ENCODE measurements at places on chromosomes 3 and 15.

DNA sequence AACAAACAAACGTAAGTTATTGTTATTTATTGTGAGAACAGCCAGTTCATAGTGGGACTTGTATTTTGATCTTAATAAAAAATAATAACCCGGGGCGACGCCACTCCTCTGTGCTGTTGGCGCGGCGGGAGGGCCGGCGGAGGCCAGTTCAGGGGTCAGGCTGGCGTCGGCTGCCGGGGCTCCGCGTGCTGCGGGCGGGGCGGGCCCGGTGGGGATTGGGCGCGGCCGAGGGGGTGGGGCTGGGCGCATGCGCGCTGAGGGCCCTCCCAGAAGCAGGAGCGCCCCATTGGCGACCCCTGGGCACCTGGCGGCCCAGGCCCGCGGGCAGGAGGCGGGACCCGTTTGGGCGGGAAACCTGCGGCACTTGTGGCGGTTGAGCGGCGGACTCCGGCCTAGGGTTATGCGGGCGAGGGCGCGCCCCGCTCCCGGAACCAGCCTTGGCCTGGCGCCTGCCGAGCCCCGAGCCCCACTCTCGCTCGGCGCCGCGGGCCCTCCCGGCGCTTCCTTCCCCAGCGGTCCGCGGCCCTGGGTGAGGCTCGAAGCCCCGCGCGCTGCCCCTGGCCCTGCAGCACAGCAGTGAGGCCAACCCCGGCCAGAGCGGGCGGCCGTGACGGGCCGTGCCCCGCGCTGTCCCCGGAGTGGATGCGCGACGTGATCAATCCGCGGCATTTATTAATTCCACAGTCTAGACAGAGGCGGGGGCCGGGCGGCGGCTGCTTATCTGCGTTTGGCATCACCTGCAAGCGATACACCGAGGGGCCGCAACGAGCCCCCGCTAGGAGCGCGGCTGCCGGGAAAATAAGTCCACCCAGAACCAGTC is 6.0 kb downstream of the ISL2 start:
- DNase-seq: no peak

GRCh38 chr3:133487920-133488540 is 85.5 kb upstream of the CDV3 start:
- DNase-seq: peak; percentile 39

DNA sequence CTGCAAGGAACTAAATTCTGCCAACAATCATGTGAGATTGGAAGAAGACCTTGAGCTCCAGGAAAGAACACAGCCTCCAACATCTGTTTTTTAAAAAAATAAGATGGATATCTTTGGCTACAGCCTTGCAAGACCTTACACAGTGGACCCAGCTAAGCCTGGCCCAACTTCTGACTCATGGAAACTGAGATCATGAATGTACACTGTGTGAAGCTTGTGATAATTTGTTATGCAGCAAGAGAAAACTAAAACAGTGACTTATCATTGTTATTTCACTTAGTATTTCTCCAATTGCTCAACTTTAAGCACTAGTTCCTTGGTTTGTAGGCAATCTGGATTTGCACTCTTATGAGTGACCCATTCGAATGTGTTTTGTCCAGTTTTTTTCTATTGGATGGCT is 29.3 kb downstream of the SHQ1 start:
- no peak for DNase-seq

GRCh38 chr15:26070095-26070532 is 207.0 kb upstream of the ATP10A start:
- DNase-seq: no peak

GRCh38 chr3:41075975-41076374 is 123.3 kb upstream of the CTNNB1 start:
- no peak for DNase-seq

DNA sequence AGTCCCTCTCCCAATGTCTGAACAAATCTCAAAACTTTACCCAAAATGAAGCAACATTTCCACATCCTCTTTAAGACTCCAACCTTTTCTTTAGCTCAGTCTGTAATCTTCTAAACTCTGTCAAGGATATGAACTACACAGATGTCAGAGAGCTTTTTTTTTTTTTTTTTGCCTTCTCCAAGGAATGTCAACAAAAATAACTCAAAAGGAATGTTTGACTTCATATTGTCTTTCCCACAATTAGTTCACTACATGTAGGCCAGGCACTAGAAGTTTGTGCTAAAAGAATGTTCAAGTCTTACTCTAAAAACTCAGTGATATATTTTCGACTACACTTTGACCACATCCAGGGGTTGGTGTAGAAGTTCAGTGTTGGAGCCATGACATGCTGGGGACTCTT is 37.1 kb downstream of the ADAMTS9 start:
- DNase-seq: no peak

DNA sequence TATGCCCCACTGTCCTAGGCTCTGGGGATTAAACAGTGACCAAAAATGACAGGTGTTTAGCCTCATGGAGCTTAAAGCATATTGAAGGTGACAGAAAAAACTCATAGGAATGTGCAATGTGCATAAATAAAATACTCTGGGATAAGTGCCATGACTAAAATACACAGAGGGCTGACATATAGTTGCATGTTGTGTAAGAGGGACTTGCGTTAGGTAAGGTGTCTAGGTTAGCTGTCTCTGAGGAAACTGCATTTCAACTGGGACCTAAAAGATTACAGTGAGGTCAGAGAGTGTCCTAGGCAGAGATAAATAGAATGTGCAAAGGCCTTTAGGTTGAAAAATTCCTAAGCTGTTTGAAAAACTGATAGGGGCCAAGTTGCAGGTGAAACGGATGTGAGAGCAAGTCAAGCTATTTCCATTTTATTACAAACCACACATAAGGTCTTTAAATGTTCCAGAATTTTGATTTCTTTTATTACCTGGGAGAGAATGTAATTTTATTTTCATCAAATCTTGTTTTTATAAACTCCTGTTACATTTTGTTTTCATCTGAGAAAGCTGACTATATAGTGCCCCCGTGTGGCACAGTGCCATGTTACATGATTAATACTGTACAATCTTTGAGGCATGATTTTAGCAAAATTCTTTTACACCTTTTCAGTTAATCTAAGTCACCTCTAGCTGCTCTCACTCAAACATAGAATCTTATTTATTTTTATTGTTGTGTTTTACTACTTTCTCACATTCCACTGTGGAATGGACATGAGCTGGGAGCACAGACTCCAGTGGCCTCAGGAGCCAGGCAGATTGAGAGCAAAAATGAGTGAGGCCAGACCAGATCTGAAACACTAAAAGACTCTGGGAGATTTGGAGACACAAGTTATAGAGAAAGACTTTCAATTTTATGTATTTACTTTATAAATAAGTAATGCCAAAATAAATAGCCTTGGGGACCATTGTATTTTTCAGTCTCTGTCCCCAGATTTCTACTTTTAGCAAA is 259.6 kb upstream of the ZNF717 start:
- peak; percentile 1 for DNase-seq

DNA sequence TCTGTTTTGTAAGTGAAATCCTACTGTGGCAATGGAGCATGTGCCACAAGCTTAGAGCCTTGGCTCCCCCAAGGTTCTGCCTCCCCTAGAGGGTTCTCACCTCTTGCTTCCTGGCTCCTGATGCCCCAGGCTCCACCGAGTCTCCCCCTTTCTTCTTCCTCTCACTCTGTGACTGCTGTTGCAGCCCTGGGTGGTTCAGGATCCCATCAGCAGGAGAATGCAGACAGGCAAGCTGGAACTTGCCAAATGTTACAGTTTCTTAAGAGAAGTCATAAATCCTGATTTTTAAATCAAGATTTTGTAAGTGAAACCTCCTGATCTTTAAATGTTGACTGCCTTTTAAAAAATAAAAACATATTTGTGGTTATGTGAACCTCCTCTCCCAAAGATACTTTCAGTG is 133.9 kb downstream of the CCNL1 start:
- DNase-seq: no peak

DNA sequence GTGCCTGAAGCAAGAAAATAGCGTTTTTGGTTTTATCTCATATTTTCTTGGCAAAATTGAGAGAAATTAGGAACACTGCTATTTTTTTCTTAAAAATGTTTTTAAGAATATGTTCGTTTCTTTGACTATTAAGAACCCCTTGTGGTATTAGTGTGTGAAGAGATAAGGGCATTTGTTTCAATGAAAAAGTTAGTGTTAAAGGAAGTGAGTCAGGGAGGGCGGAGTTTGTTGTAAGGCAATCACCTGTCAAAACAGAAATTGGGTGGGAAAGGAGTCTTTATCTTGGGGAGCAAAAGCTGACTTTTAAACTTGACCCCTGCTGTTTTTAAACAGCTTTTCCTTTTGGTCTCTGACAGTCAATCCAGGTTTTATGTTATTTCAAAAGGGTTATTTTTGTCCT is 4.2 kb downstream of the RAP2B start:
- DNase-seq: no peak

DNA sequence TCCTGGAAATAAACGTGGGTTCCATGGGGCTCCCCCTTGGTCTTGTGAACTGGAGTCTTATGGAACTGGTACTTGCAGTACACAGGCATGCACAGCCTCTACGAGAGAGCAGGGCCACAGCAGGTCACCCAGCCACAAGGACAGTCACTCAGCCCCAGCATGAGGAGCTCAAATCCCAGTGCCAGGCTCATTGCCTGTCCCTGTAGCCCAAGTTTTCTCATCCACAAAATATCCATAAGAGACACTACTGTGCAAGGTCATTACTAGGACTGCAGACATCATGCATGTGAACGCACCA is 48.0 kb downstream of the CFAP92 start:
- no peak for DNase-seq

- DNase-seq: no peak
Measured at GRCh38 chr3:169389211-169389924, 274.1 kb downstream of the MECOM start.

GRCh38 chr15:29638781-29639180 is 183.5 kb downstream of the TJP1 start:
- no peak for DNase-seq

DNA sequence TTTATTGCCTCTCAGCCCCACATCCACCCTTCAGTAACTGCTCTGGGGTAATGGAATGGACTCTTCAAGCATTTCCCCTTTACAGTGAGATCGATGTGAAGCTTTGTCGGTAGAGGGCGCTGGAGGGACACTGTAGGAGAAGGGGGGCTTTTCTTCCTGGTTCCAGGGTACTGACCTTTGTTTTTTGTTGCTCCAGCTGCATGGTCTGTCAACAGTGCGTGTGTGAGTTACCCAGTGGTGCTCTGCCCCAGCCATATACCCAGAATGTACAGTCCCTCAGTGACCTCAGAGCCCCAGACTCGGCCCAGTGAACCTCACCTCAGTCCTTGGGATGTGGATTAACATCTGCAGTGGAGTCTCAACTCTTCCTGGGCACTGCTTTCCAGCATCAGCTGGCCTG is 180.3 kb upstream of the TSC22D2 start:
- peak; percentile 26 for DNase-seq

DNA sequence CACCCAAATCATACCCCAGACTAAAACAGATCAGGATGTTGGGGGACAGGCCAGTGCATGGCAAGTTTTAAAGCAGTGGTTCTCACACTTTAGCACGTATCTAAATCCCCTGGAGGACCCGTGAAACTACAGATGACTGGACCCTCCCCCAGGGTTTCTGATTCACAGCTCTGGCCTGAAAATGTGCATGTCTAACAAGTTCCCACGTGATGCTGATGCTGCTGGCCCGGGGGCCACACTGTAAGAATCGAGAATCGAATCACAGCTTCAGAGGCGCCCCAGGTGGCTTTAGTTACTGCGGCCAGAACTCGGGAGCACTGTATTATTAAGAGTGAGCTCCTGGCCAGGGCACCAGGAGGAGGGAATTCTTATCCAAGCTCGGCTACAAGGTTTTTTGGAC is 11.6 kb downstream of the ADAMTS17 start:
- peak; percentile 30 for DNase-seq

DNA sequence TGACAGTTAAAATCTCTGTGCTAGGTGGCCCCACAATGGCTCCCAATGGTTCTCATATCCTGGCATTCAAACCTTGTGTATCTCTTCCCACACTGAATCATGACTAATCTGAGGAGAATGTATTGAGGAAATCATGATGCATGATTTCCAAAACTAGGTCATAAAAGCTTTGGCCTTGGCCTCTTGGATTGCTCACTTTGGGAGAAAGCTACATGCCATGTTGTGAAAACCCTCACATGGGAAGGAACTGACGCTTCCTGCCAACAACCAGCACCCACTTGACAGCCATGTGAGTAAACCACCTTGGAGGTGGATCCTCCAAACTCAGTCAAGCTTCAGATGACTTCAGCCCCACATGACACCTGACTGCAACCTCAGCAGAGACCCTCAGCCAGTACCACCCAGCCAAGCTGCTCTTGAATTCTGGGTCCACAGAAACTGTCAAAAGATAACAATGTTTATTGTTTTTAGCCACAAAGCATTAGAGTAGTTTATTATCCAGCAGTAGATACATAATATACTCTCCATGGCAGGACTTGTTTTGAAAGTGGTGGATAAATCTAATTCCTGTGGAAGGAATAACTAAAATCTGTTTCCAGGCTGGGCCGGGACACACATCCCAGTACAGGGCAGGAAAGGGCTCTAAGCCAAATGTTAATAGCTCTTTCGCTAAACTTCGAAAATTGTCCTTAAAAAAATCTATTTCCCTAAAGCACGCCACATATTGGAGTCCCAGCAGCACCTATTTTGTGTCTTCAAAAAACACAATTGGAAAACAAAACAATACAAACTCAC is 1.0 kb upstream of the ZNF620 start:
- DNase-seq: no peak

DNA sequence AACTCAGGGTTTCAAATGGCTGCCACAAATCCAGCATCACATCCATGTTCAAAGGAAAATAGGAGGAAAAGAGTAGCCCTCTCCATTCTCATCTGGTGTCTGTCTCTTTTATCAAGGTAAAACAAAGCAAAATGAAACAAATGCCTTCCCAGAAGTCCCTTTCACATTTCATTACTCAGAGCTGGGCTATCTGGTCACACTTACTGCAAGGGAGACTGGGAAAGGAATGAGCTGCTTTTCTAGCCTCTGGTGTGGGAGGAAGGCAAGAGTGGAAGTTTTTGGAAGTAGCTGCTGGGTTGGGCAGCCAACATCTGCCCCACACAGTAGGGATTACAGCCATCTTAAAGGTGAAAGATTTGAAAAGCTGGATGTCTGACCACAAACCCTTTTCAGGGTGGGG is 51.8 kb downstream of the KLF15 start:
- no peak for DNase-seq

GRCh38 chr3:195140816-195141793 is 129.9 kb downstream of the XXYLT1 start:
- DNase-seq: no peak

GRCh38 chr3:23264413-23264812 is 61.3 kb downstream of the UBE2E2 start:
- no peak for DNase-seq

DNA sequence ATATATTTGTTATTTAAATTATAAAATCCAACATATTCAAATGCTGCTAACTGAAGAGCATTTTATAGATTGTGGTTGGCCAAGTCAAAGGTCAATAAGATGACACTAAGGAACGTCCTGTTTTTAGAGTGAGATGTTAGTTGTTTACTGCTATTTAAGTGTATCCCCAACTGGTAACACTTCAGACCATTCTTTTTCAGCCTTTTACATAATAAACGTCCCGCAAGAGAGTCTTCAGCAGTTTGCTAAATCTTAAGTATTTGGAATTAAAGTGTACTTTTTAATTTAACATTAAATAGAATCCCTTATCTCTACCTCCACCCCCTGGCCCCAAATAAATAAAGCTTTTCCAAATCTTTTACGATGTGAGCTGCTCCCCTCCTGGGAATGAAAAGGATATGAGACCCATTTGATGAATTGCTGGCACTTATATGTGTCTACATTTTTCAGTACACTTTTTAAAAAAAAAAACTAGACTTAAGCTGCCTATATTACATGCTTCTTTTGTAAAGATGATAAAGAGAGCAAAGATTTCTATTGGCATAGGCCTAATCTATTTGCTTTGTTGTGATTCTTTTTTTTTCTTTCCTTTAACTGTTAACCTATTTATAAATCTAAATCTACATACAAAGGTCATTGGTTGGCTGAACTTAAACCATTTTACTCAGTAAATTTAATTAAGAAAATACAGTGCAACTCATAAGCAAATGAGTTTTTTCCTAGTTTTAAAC is 101.8 kb upstream of the SKOR1 start:
- DNase-seq: no peak
